ENCODE measurements at places on chromosomes 3 and 15.

DNA sequence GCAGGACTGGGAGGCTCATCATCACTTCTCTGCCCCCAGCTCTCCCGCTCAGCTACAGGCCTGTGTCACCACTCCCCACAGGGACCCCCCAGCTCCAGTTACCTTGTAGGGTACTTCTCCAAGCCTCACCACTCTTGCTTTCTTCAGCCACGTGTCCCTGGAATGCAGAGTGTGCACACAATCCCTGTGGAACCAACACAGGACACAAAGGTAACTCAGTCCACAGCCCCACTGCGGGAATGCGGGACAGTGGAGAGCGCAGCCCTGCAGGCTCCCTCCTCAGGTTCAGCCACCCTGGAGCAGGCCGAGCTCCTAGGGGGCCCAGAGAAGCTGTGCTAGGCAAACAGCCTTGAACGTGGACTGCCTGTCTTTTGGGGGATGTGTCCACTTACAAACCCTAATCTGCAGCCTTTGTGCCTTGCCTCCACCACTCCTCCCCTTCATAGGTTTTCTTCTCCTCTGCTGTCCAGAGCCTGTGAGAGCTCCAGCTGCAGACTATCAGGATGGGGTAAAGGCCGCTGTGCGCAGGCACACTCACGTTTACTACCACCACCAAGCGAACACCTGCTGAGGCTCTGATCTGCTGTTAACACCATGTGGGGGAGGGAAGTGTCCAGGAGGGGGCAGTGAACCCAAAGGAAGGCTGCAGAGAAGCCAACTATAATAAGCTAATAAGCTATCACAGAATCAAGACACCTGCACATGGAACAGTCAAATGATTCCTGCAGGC, 26.0 kb downstream of the XPC start:
- DNase-seq = no peak

DNA sequence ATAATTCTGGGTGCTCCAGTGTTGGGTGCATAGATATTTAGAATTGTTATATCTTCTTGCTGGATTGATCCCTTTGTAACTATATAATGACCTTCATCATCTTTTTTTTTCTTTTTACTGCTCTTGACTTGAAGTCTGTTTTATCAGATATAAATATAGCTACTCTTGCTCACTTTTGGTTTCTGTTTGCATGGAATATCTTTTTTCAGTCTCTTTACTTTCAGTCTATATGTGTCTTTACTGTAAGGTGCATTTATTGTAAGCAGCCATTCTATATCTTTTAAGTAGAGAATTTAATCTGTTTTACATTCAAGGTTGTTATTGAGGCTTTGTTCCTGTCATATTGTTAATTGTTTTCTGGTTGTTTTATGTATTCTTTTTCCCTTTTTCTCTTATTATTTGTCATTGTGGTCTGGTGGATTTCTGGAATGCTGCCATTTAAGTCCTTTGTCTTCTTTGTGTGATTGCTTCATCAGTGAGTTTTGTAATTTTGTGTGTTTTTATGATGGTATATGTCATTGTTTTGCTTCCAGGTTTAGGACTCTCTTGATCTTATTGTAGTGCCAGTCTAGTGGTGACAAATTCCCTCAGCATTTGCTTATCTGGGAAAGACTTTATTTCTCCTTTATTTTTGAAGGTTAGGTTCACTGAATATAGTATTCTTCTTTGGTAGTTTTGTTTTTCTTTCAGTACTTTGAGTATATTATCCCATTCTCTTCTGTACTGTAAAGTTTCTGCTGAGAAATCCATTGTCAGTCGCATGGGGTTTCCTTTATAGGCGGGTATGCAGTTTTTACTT, 8.3 kb upstream of the PRR23C start:
- no peak for DNase-seq

GRCh38 chr3:149845570-149846244, 32.7 kb downstream of the RNF13 start:
- no peak for DNase-seq

- no peak for DNase-seq
Measured at GRCh38 chr3:129827765-129828164, 65.7 kb downstream of the TMCC1 start.

- DNase-seq = peak; percentile 3
Measured at GRCh38 chr3:129824926-129825541, 68.5 kb downstream of the TMCC1 start.

GRCh38 chr3:43041517-43041916, 62.4 kb downstream of the GASK1A start:
- DNase-seq = no peak

DNA sequence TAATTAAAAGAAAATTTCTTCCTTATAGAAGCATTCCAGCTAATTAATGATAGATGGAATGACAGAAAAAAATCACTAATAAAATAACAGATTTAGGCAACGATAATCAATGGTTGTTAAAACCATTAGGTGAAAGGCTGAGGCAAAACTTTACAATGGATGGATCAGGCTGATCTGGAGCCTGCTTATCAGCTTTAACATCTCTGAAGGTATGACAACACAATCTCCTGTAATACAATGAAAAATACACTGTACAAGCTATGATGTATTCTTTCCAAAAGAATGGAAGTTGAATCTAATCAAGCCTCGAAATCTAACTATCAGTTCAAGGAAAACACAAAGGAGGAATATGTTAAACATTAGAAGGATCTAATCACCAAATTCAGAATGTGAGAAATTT, 39.3 kb downstream of the EMC4 start:
- no peak for DNase-seq

- no peak for DNase-seq
Measured at GRCh38 chr3:184284696-184285095, 8.9 kb downstream of the ECE2 start.

DNA sequence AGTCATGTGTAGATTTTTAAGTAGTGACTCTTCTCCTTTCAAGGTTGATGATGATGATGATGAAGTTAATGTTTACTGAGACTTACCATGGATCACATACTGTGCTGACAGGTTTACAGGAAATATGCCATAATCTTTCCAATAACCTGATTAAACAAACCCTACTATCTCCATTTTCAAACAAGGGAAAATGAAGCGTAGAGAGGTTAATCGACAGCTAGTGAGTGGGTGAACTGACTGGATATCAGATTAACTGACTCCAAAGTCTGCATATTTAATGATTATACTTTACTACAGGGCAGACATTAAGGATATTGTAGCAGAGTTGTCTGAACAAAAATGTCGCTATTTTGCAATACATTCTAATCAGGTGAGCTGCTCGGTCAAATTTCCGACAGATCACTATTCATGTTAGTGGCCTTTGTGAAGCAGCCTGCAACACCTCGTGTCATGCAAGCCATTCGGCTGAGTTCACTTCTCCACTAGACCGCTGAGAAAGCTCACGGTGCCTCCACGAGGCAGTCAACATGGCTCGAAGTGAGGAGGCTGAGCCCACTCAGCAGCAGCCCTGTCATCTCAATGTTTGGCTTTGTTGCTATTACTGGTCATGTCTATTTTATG, 264.2 kb downstream of the NFKBIZ start:
- DNase-seq = no peak

DNA sequence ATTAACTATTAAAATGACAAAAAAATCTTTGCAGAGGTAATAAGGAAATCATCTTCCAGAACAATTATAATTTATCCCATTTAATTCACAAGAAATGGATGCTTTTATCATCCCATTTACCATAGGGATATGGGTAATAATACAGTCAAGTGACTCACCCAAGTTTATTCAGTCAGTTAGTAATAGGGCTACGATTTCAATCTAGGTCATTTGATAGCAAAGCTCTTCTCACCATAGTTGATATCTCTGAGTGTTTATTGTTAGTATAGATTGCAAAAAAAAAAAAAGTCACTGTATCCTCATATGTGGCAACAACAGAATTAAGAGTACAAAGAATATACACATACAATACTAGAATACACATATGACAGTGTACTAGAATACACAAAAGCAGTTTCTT, 797.1 kb downstream of the ROBO1 start:
- no peak for DNase-seq

- no peak for DNase-seq
Measured at GRCh38 chr3:112437146-112438022, 61.9 kb downstream of the BTLA start.

GRCh38 chr3:179091113-179091512, 19.5 kb upstream of the ZMAT3 start:
- no peak for DNase-seq

DNA sequence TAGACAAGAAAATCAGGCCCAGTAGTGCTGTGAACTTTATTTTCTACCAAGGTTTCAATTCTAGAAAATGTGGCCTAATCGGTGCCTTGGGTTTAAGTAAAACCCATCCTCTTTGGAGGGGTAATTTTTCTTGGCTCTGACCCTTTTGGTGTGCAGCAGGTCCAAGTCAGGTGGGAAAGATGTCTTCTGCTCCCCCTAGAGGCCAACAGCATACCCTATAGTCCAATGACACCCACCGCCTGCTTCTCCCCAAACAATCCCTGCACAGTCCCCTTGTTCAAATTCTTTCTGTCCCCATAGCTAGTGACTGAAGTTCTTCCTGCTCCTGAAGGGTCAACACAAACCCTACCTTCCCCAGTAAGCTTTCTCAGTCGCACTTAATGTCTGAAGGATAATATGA, 261.8 kb upstream of the GOLGA6L4 start:
- DNase-seq = no peak

GRCh38 chr3:115548611-115549010, 74.7 kb upstream of the GAP43 start:
- no peak for DNase-seq

DNA sequence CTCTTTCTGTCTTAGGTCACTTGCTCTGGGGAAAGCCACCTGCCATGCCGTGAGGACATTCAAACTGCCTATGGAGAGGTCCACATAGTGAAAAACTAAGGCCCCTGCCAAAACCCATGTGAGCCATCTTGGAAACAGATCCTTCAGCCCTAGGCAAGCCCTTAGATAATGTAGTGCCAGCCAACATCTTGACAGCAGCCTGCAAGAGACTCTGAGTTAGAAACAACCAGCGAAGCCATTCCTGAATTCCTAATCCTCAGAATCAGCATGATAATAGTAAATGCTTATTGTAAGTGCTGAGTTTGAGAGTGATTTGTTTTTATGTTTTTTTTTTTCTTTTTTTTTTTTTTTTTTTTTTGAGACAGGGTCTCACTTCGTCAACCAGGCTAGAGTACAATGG, 40.6 kb downstream of the LEO1 start:
- DNase-seq = no peak

- no peak for DNase-seq
Measured at GRCh38 chr15:78684657-78685056, 43.6 kb upstream of the CHRNB4 start.

All from stimulated activated CD8-positive, alpha-beta memory T cell treated with anti-CD3 and anti-CD28 coated beads, Interleukin-2, amount 100 ng/mL, for 1 hour (primary cell).